Posterior vena cava (tissue), 2 donors: ENCODE measurements at places on chromosomes 3 and 15.
A peak's percentile ranks its signal among the peaks of the same experiment; 100 is the strongest.

- DNase-seq = no peak
These were observed 21.3 kb downstream of the EPHB3 start for GRCh38 chr3:184582646-184583577.

- no peak for DNase-seq
These were observed 595.4 kb downstream of the CADM2 start for GRCh38 chr3:85554153-85554552.

- no peak for DNase-seq
These were observed 48.6 kb upstream of the C15orf39 start for GRCh38 chr15:75153087-75153486.

DNA sequence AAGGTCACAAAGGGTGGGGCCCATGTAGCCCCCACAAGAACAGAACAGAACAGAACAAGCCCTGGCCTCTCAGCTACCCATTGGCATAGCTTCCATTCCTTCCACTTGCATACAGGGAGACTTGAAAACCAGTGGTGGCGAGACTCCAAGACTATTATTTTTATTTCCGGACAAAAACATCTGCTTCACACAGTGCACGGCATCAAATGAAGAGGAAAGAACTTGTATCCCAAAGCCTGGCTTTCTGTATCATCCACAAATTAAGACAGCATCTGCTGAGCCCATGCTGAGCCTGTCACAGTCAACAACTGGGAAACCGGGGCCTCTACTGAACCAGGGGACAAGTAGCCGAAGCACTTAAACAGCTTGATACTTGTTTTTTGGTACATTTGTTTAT is 56.0 kb downstream of the CLEC3B start:
- DNase-seq = no peak

DNA sequence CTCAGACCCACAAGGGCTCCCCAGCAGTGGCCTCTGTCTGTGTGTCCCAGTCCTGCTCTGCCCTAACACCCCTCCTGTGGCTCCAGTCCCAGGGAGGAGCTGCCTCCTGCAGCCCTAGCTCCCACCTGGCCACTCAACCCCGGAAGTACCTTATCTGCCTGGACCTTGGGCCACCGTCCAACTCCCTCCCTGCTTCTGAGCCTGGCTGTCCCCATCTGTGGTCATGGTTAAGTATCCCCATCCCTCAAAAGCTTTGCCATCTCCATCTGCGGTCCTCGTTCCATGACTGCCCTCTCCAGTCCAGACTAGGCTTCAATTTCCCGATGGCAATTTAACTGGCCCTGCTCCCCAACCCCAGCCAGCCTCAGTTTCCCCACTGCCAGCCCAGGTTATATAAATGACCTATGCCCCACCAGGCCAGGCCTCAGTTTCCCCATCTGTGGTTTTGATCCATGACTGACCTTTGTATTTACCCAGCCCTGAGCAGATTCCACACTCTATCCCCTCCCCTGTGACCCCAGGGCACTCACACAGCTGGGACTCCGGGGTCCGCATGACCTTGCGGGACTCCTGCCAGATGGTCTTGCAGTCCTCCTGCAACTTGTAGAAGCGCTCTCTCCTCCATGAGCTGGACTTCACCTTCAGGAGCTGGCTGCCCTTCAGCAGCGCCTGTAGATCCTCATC is 9.6 kb downstream of the PLCD1 start:
- DNase-seq = peak; percentile 72

DNA sequence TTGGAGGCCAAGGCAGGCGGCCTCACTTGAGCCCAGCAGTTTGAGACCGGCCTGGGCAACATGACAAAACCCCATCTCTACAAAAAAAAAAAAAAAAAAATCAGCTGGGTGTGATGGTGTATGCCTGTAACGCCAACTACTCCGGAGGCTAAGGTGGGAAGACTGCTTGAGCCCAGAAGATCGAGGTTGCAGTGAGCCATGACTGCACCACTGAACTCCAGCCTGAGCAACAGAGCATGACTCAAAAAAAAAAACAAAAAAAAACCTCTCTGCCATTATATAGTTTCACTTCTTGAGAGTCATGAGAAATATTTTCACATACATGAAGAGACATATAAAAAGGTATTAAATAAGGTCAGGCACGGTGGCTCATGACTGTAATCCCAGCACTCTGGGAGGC is 45.9 kb upstream of the CP start:
- DNase-seq = no peak

DNA sequence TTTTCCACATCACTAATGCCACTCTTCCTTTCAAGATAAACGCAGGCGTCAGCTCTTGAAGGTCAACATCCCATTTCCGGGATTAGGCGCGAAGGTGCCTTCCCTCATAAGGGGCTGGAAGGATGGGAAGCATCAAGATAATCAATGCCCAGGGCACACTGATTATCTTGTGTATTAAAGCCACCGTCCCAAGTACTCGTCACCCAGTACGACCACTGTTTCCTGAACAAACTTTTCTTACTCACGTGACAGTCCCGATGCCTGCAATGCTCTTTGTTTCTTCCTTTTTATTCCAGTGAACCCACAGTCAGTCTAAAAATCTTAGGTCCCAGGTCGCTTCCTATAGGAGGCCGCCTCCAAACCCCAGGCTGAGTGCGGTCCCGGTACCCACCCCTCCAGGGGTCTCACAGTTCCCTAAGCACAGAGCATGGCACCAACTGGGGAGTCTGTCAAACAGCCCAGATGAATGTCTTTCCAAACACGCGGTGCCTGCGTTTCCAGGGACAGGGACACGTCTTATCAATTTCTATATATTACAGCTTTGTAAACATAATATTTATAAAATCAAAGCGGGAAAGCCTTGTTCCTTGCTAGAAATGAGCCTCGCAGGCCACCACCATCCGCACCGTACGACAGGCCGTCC is 589 bp downstream of the ANAPC13 start:
- peak; percentile 98 for DNase-seq
